Stimulated activated CD4-positive, alpha-beta T cell treated with anti-CD3 and anti-CD28 coated beads, Interleukin-12 subunit alpha, Interleukin-12 subunit beta, amount 100 ng/mL, for 4 hours (primary cell): ENCODE measurements at places on chromosomes 11 and 22.

DNA sequence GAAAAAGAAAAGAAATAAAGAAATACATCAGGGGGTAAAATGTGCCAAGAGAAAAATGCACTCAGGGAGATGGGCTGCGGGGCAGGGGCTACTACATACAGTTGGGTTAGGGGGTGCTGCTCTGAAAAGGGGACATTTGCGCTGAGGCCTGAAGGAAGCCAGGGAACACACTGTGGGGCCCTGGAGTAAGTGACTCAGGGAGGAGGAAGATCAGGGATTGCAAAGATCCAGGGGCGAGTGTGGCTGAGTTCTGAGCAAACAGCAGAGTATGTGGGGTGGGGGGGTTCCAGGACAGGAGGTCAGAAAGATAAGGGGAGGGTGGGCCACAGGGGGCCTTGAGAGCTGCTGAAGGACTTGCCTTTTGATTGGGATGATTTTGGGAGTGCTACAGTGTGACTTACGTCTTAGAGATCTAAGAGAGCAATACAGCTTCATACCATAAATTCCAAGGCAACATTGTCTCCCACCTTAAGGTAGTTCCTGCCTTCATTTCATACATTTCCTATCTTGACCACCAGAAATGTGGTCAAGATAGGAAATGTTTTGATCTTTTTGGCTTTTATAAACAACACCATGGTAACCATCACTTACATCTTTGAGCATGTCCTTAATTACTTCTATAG lies 5.8 kb downstream of the A4GALT start:
- DNase-seq, result no peak

GRCh38 chr22:45284705-45285262 lies at the start of gene UPK3A:
TSS of gene UPK3A (plus strand) at chr22:45284949. CDS start at chr22:45285014, 65 bp downstream.
- peak; percentile 64 for DNase-seq

DNA sequence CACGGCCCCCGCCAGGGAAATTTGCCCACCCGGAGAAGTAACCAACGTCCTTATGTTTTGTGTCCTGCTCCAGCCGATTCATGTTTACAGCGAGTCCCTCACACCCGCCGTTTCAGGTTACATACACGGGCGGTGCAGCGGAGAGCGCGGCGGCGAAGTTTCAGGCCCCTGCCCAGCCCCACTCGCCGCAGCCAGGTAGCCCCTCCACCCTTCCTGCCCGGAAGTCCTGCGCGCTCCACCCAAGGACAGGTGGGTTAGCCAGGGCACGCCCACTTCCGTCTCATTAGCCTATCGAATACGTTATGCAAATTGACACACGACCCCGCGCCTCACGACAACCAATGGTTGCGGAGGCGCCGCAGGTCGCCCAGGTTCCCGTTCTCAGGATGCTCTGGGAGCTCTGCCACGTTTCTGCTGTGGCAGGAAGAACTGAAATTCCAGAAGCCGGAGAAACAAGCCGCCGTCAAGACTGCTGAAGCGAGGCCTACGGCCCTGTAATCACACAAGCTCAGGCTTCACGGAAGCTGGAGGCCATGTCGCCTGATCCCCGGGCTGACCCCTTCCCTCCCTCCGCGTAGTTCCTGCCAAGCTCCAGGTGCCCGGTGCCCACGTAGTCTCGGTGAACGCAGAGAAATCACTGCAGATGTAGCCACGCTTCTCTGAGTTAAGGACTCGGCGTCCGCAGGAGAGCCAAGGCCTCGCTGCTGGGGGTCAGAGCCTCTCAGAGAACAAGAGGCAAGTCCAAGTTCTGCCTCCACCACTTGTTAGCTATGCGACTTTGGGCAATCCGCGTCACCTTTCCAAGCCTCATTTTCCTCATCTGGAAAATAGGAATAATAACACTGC lies 22.4 kb upstream of the MYH9 start:
- peak; percentile 48 for DNase-seq

- no peak for DNase-seq
Observed at GRCh38 chr11:65416841-65417701, 5.5 kb upstream of the NEAT1 start.

GRCh38 chr11:27694992-27695391 lies 5.3 kb downstream of the BDNF start:
- no peak for DNase-seq

GRCh38 chr11:75498556-75499255 lies 27.0 kb downstream of the GDPD5 start:
- no peak for DNase-seq

DNA sequence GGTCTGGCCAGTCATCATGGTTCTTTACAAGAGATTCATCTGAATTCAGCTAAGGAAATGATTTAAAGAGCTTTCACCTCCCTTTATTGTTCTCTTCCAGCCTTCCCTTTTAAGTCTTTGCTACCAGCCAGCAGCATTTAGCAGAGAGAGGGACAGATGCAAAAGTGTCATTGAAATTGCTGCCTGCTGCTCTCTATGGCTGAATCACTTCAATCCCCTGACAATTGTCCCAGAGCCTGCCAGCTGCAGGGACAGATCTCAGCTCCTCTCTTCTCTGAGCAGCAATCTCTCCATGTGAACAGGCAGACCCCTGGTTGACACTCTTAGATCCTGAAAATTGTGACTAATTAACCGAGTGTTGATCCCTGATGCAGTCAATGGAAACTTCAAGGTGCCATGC lies 816.9 kb upstream of the CCDC90B start:
- DNase-seq, result no peak

GRCh38 chr22:36014546-36015074 lies 14.0 kb downstream of the RBFOX2 start:
- DNase-seq, result no peak

GRCh38 chr11:67538823-67539505 lies 15.7 kb upstream of the CABP2 start:
- no peak for DNase-seq

DNA sequence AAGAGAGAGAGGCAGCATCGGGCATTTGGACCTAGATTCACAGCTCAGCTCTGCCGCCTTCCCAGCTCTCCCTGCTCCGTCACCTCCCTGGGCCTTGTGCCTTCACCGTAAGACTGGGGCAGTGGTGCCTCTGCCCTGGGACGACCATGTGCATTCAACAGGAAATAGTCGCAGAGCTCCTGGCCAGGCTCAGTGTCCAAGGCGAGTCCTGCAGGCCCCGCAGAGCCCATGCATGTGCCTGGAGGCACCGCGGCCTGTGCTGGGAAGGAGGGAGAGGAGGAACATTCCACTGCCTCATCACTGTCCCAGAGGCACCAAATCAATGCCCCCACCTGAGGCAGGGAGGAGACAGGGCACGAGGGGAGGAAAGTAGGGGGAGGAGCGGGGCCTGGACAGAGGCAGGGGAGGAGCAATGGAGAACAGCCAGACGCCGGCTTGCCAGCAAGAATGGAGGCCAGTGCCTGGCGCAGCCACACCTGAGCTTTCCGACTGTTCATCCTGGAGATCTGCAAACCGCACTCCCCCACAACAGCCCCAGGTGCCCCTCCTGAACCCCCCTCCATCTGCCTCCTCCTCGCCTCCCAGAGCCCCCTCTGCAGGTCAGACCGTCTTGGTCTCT lies 74.4 kb upstream of the PRR5 start:
- DNase-seq, result no peak

- DNase-seq, result no peak
Observed at GRCh38 chr11:75593286-75593915, 31.3 kb downstream of the SERPINH1 start.

DNA sequence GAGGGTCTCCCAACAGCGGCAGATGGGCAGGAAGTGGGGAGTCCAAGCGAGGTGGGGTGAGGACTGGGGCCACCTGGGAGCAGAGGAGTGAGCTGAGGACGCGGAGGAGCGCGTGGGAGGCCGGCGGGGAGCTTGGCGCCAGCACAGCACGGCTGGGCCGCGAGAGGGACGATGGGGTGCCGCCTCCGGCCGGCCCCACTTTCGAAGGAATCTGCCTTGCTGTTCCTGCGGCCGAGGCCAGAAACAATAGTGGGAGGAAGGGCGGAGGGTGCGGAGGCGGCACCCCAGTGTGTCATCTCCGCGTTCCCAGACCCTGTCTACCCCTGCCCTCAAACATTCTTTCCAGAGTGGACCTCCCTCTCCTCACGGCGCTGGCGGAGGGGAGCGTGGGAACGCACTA lies 5.5 kb downstream of the INS start:
- no peak for DNase-seq

- DNase-seq, result peak; percentile 68
Observed at GRCh38 chr11:1050581-1051355, 14.2 kb upstream of the MUC6 start.

DNA sequence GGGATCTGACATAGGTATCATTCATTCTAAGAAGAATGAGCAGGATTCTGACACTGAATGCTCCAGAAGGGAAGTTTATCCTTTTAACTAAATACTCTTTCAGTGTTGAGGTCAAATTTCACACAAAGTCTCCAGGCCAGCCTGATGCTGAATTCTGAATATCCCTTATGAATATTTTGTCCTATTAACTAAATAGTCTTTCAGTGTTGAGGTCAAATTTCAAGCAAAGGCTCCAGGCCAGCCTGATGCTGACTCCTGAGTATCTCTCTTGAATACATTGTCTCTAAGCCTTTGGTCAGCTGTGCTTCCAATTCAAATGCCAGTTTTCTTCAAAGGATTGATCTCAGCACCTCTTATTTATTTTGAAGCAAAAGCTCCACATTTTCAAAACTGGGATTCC lies 676.8 kb downstream of the NTM start:
- no peak for DNase-seq

DNA sequence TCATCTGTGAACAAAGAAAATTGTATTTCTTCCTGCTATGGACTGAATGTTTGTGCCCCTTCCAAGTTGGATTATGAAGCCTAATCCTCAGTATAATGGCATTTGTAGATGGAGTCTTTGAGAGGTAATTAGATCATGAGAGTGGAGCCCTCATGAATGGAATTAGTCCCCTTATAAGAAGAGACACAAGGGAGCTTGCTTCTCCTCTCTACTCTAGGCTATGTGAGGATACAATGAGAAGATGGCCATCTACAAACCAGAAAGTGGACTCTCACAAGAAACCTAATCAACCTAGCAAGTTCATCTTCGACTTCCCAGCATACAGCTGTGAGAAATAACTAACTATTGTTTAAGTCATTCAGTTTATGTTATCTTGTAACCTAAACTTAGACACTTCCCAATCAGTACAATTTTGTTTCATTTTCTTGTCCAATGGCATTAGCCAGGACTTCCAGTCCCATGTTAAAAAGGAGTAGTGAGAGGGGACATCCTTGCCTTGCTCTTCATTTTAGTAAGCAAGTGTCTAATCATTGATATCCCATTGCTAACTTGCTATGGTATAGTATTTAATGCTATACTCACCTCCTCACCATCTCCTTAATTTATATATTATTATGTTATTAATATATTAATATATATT lies 45.7 kb downstream of the PDGFD start:
- no peak for DNase-seq

GRCh38 chr11:72525466-72525865 lies 91.1 kb upstream of the CLPB start:
- no peak for DNase-seq

DNA sequence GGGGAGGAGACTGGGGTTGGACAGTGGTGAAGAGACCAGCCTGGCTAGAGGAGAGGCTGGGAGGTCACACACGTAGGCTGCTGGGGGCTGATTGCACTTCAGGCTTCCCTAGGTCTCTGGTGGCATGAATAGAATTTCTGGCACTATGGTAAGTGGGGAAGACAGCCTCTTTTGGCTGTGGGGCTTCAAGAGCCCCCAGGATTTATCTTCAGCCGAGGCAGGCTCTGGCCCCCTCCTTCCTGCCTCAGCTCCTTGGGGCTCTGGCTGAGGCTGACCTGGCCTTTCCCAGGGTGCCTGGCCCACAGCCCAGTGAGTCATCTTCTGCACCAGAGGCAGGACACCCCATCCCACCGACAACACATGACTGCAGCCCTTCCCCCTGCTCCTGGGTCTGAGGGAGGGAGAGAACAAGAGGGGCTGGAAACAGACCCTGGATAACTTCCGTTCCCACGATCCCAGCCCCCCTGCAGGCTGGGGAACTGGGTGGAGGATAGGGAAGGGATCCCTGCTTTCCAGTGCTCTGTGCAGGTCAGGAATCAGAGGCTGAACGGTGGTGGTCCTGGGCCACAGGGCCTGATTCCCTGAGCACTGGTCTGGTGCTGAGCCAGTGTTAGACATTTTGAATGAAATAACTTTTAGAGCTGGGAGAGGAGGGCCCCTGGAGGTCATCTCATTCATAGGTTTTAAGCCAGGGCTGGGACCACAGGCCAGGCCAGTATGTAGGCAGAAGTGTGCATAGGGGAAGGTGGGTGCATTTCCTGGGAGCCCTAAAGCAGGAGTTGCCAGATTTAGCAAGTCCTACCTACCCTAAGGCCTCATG lies 26.5 kb downstream of the ARHGEF17 start:
- DNase-seq, result no peak

DNA sequence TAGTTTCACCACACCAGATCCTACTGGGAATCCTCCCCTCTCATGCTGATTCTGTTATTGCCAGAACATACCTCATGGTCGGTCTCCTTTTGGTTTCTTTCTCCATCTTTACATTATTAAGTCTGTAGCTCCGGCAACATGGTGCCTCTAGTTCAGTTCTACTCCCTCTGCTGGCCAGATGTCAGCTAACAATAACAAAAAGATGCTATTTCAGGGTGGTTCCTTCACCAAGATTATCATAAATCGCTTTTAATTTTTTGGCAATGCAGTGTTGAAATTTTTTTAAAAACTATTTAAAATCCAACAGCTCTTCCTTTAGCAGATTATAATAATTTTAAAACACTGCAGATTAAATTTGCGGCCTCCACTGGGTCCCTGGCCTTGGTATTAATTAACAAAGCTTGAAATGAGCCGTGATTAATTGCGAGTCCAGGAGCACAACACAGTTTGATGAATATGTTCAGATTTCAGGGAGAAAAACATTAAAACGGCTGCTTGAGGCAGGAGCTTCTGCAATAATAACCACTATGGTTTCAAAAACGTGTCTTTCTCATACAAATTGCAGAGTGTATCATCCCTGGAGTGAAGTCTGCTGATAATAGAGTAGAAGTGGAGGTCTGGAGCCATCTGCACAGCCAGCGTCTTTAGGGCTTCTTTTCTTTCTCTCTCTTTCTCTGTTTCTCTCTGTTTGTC lies 492.9 kb upstream of the KIRREL3 start:
- no peak for DNase-seq

DNA sequence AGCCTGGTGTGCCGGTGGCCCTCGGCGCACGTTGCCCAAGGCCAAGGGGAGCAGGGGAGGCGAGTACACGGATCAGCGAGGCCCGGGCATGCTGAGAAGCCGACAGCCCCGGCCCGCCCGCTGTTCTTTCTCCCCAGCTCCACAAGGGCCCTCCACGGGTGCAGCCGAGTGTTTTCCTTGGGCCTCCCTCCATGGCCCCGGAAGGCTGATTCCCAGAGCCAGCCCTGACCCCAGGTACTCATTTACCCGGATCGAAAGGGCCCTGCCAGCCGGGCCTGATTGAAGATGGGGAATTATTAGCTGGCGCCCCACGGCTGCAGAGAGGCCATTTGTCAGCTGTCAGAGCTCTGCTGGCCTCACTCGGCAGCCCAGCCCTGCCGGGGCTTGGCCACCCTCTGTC lies 53.1 kb downstream of the WNT7B start:
- no peak for DNase-seq

GRCh38 chr11:71451596-71452198 lies 1.3 kb upstream of the NADSYN1 start:
- no peak for DNase-seq

GRCh38 chr22:27686534-27686933 lies 115.0 kb downstream of the MN1 start:
- no peak for DNase-seq
